ENCODE measurements at places on chromosomes 16 and 17.

DNA sequence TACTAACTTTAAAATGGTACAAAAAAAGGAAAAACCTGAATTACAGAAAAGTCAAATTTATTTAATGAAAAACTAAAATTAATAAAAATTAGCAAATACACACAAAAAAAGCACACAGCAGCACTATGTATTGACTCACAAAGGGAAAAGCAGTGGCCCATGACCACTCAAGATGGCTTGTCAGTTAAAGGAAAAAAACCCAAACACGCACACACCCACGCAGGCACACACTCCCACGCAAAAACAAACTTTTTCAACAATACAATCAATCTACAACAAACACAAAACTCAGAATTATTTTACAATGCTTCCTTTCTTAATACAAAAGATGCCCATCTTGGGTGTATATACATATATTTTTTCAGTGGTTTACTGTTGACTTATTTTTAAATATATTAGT lies 24.2 kb downstream of the SIAH1 start:
- DNase-seq: no peak

GRCh38 chr17:30483159-30483558 lies 6.0 kb downstream of the GOSR1 start:
- DNase-seq: no peak

GRCh38 chr16:1932050-1933028 lies 10.7 kb downstream of the MSRB1 start:
- peak; percentile 86 for DNase-seq

DNA sequence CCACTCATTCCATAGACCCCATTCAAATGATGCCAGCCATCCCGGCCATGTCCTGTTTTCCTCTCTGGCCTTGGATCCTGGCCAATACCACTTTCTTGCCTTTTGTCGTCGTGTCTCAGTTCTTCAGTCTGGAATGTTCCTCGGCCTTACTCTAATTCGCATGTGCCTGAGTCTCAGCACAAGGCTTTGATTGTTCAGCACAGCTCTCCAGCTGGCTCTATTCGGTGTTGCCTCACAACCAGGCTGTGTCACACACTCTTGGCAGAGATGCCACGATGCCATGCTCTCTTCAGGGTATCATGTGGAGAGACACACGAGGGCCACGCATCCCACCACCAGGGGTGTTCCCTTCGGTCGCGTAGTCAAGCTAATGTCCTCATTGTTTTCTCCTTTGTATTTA lies 1.8 kb upstream of the VPS4A start:
- no peak for DNase-seq

GRCh38 chr17:46178550-46179214 lies 14.5 kb downstream of the KANSL1 start:
- DNase-seq: no peak

DNA sequence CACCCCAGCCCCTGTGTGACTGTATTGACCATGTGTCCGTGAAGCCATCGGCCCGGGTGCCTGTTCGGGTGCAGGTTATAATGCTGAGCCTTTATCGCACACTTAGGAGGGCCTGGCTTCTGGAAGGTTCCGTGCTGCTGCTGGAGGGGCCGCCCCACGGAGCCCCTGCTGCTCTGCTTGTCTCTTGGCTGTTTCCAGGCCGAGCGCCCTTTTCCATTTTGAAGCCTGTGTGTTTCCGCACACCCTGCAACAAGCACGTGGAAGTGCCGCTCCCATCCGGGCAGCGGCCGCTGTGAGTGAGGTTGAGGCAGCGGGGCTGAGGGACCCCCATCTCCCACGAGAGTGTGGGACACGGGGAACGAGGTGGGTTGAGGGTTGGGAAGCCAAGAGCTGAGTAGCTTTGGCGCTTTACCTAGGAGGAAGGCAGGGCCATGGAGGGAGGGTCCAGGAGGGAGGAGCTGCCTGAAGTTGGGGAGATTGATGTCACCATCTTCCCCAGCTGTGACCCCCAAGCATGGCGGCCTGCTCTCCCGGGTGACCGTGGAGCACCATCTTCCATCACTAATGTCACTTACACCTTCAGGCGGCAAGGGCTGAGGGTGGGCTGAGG lies 200.1 kb upstream of the GSE1 start:
- DNase-seq: no peak

GRCh38 chr16:28164140-28164539 lies 47.6 kb downstream of the XPO6 start:
- no peak for DNase-seq

DNA sequence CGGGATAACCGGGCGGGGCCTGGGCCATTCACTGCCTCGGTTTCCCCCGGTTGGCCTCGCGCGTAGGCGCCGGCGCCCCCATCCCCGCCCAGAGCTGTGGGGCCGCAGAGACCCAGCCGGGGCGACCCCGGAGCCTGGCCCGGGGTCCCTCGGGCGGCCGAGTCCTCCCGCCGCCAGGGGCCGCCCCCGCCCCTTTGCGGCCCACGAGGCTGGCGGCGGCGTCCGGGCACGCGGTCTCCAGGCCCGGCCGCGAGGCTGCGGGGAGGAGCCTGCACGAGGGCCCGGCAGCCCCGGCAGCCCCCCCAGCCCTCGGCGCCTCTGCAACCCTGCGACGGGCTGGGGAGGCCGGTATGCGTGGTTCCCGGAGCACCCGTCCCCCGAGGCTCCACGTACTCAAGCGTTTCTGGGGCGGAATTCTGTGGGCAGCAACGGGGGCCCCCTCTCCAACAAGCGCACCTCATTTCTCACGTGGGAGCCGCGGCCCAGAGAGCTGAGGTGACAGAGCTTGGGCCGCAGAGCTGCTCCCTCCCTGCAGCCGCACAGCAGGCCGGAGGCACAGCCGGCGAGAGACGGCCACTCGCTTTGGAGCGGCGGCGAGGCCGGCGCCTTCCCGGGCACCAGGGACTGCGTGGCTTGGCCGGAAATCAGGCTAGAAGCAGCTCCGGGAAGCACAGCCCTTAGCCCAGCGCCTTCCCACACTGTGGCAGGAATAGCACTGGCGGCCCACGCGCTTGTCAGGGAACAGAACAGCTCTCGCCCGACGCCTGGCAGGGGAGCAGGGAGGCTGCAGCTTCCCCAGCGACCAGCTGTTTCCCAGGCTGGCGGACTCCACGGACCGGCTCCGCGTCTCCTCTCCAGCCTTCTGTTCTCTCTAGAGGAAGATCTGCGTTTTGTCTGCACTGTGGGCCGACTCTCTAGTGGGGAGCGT lies 867 bp upstream of the LIMD2 start:
- DNase-seq: peak; percentile 85

DNA sequence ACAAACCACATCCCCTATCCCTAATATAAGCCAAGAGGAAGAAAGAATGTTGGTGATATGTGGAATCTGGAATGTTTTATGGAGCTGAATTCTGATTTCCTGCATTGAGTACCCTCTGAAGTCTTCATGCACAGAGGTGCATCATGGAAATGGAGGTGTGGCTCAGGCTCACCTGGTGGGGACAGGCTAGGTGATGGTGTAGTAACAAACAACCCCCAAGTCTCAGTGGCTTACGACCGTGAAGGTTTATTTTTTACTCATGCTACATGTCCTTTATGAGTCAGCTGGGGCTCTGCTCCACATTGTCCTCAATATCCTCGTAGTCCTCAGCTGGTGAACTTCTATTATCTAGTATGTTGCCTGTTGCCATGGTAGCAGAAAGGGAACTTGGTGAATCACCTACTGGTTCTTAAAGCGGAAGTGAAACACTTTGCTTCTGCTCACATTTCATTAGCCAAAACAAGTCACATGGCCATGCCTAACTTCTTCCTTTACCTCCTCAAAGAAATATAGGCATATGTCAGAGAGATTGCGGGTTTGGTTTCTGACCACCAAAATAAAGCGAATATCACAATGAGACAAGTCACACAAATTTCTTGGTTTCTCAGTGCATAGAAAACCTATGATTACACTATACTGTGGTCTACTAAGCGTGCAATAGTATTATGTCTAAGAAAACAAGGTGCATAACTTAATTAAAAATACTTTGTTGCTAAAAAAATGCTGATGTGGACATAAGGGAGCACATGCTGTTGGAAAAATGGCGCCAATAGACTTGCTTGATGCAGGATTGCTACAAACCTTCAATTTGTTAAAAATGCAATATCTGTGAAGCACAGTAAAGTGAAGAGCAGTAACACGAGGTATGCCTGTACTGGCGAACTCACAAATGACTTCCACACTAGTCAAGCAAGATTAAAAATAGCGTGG lies at the start of gene PMFBP1:
Gene PMFBP1, minus strand, starts transcription at position 51 of the 930 bp plus-strand sequence. CDS start 947 bp downstream, outside the sequence.
- DNase-seq: peak; percentile 60

DNA sequence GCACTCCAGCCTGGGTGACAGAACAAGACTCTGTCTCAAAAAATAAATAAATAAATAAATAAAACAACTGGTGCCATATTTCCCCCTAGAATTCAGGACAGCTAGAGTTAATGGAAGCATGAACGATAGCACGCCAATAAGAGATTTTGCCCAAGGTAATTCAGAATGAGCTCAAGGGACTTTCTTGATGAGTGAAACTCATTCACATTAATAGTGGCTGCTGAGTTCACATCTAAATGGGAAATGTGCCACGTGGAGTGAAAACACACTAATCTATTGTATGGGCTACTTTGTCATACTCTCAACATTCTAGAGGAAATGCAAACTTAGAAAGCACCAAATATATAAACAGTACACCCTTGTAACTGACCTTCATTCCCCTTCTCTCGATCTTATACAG lies 47.4 kb upstream of the PSMD7 start:
- DNase-seq: no peak

DNA sequence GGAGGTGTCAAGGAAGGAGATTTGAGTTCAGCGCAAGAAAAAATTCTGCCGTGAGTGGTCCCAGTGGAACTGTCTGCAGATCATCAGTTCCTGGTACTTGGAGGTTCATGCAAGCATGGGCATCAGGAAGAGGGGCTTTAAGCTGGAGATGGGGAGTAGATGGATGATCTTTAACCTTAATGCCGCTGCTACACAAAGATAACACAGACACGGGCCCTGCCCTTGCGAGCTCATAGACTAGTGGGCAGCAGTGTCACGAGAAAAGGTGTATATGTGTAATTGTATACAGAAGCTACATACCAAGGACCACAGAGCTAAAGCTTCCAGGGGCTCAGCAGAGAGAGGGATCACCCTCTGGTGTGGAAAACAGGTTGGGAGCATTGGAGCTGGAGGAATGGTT lies 33.6 kb downstream of the PRSS54 start:
- no peak for DNase-seq

GRCh38 chr17:2799653-2800052 lies 3.4 kb downstream of the RAP1GAP2 start:
- DNase-seq: no peak

DNA sequence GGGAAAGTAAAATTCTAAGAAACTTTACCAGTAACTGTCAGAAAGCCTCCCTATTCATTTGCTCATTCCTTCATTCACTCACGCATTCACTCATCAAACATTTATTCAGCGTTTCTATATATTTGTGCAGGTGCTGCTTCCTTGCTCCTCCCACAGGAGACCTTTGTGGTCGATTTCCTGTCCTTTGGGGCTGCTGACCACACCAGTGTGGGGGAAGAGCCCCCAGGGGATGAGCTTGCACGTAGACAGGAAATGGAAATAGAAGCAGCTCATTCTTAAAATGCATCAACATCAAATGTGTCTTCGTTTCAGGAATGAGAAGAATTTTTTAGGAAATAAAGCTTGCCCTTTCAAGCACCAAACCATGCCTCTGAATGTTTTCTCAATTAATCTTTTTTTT lies 9.6 kb downstream of the PIK3R6 start:
- DNase-seq: peak; percentile 68

- no peak for DNase-seq
Measured at GRCh38 chr16:70777973-70778406, 23.0 kb downstream of the VAC14 start.

DNA sequence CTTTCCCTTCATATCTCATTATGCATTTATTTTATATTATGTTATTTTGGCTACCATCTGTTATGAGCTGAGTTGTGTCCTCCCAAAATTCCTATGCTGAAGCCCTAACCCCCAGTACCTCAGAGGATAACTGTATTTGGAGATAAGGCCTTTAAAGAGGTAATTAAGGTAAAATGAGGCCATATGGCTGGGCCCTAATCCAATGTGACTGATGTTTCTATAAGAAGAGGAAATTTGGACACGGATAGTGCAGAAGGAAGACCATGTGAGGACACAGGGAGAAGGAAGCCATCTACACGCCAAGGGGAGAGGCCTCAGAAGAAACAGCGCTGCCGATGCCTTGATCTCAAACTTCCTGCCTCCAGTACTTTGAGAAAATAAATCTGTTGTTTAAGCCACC lies 557.7 kb upstream of the CDH5 start:
- no peak for DNase-seq

DNA sequence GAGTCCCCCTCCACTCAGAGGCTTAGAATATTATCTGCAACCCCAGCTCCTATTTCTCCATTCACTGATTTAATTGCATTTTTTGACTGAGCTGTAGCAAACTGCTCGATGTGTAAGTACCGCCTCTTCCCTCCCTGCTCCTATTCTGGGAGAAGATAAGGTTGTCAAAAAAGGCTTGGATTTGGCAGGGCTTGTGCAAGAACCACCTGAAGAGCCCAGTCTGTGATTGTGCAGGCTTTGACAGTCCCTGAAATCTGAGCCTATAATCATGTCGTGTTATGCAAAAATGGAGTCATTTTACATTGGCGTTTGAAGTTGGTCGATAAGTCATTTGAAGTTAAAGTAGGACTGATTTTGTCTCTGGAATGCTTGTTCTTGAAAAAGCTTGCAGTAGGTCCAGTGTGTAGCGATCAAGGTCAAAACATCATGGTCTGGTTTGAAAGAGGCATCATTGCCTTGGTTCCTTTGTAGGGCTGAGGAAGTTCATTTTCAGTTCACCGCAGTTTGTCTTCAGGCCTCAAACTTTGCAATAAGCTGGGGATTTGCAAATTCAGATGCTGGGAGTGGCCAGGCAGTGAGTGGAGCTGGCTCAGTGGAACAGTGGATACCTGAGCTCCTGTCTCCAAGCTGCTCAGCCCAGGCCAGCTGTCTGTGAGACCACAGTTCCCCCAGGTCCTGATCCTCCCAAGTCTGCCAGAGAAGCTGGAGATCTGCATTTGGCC lies 68.8 kb downstream of the KATNIP start:
- no peak for DNase-seq

GRCh38 chr17:36697903-36698530 lies 96.6 kb downstream of the MRM1 start:
- DNase-seq: peak; percentile 79

DNA sequence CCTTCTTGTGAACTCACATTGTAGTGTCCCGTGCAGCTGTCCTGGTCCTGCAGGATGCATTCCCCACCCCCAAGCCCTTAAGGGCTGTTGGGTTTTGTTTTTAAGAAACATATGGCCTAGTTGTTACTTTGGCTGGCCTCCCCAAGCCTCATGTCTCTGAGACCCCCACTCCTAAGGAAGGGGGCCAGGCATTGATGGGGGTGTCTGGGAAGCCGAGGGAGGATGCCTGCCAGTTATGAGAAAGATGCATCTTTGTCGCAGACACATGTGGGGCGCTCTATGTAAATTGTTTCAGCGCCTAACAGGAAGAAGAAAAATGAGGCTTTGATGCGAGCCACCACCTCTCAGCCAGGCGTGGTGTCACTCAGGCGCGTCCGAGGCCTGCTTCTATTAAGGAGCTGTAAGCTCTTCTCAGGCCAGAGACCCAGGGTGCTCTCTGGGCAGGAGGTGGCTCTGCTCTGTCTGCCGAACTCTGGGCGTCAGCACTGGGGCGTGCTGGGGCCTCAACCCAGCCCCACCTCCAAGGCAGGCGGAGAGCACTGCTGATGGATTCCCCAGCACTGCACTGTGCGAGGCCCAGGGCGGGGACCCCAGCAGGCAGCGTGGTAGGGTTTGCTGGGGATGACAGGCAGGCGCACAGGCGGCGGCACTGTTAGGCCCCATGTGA lies 70.6 kb downstream of the SREBF1 start:
- DNase-seq: no peak
